T-helper 1 cell (primary cell): ENCODE measurements at places on chromosomes 4 and X.
A peak's percentile ranks its signal among the peaks of the same experiment; 100 is the strongest.

GRCh38 chr4:184375027-184375426, 99.3 kb downstream of the IRF2 start:
- no peak for DNase-seq

DNA sequence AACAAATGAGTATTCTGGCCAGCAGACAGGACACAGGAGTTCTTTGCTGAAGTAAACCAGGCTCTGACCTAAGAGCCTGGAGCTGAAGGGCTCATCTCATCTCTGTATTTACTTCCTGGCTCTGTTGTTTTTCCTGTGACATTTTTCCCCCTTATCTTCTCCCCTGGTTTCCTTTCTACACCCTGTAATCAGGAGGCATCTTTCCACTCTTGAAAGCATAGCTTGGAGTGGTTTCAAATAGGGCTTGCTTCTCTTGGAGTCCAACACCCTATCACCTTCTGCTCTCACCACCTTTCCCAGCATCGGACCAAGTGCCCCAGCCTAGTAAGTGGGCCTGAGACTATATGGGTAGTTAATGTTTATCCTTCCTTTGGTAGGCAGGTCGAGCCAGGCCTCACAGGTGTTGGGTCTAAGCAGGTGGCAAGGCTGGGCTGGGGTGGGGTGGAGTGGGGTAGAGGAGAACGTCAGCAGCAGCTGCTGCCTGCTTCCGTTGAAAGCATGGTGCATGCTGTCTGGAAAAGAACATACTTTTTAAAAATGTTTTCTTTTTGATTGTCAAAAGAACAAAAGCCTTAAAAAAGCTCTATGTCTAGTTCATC, 1.2 kb downstream of the DRP2 start:
- no peak for DNase-seq

DNA sequence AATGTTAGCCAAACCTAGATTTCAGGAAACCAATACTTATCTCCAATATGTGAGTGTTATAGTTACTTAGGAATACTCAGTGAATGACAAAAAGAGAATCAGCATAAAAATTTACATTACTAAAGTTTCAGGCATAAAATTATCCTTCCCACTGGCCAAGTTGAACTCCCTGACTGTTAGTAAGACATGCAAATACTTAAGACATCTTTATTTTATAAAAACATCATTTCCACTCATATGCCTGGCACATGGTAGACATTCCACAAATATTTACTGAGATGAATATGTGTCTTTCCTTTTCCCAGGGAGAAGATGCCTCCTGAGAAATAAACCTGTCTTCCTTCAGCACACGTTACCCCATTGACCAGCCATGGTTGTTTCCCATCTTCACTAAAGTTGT, 7.3 kb downstream of the VEGFD start:
- DNase-seq: no peak

DNA sequence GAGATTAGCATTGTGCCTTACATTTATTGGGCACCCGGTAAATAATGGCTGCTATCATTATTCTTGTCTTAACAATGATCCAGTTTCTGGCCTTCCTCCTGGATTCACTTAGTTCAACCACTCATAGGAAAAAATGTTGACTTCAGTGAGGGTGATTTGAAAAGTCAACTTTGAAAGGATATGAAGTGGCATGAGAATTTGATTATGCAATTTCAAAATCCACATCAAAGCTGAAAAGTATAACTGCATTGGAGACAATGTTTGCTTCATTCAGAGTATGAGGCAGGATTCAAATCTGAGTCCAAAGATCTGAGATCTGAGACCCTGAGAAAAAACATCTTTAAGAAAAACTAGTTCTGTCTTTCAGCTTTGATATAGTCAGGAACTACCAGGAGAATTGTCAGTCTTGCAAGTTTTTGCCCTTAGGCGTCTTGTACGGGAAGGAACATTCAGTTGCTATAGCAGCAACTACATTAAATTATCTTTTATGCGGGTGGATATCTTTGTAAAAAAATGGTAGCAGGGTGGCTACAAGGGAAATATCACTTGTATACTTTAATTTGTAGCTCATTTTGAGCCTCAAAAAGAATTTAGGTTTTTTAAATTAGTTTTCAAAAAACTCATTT, 587.5 kb upstream of the LCORL start:
- no peak for DNase-seq

GRCh38 chr4:88573995-88574394, 18.3 kb upstream of the HERC3 start:
- DNase-seq: no peak

DNA sequence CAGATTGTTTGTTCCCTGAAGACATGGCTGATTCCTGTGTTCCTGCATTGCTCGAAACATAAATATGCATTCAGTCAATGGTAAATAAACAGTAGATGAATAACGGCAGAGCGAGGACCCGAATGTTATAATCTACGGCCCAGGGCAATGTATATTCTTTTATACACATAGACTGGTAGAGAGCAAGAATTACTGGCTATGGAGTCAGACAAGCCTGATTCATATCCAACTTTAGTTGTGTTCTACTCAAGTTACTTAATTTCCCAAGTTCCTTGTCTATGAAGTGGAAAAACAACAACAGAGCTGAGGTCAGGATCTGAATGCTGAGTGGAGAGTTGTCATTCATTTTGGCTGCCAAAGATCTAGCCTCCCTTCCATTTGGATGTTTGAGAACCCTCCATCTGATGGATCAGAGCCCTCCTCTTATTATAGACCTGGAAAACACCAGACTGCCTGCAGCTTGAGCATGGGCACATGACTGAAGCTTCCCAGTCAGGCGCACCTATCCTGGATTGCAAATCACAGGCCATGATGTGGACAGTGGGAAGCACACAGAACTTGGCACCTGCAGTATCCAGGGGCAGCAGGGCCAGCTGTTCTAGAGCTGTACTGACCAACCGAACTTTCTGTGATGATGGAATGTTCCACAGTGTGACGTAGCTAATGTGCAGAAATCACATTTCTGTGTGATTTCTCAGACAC, 80.1 kb downstream of the FAM184B start:
- DNase-seq: no peak

GRCh38 chrX:55787727-55788126, 70.2 kb downstream of the RRAGB start:
- DNase-seq: no peak

- DNase-seq: no peak
Measured at GRCh38 chr4:146981651-146982050, 36.0 kb upstream of the TTC29 start.

GRCh38 chr4:47913861-47914219, 543 bp downstream of the NFXL1 start:
- DNase-seq: peak; percentile 16

GRCh38 chr4:96166806-96167205, 326.9 kb downstream of the PDHA2 start:
- DNase-seq: no peak

- no peak for DNase-seq
Measured at GRCh38 chrX:114583646-114584374, at the start of gene HTR2C. TSS of gene HTR2C (plus strand) at chrX:114584086. CDS start at chrX:114726937, 142,851 bp downstream.

- no peak for DNase-seq
Measured at GRCh38 chr4:151905197-151905596, 144.4 kb upstream of the GATB start.

DNA sequence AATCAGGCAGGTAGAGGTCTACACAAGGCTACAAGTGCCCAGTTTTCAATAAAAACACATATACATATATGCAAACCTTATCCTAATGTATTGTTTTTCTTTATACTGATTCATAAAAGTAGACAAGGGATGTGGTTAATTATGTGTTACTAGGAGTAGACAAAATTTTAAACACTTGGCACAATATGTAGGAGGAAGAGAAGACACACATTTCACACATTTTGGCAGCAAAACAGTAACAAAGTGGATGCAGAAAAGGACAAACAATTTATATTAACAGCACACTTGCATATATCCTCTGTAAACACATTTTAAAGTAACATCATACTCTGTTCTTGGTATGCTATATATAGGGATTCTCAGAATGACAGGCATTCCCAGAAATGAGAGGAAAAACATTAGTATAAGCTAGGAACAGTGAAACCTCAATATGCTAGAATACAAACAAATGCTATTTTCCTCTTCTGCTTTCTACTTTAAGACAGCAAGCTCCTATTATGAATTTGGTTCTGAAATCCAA, 63.8 kb downstream of the GPRIN3 start:
- DNase-seq: no peak

DNA sequence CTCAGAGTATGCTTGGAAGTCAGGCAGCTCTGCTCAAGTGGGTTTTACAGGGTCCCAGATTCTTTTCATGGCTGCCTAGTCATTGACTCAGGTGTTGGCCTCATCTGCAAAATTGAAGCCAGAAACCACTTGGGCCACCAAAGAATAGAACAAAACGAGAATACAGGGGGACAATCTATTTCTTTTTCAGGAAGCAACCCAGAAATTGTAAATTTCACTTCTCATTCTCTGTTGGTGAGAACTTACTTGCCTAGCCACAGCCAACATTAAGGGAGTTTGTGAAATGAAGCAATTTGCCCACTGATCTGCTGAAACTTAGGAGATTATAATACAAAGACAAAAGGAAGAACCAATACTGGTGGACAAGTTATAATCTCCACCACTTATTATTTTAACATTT, 8.6 kb upstream of the TKTL2 start:
- no peak for DNase-seq

DNA sequence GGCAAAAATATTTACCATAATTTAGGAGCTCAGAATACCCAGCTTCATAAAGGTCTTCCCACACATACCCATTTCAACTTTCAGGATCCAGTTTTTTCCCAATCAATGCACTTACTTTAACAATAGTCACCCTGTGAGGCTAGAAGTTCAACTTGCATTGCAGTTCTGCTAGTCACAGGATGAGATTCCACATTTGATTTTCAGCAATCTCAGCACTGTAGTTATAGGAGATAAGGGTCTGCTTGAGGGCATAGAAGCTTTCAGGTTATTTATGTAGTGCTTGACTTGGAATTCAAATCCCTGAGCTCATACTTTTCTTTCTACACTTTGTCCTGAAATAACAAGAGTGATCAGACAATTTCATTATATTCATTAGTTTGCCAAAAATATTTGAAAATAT, 78.3 kb upstream of the IL2 start:
- no peak for DNase-seq

- no peak for DNase-seq
Measured at GRCh38 chrX:70439016-70439415, 5.6 kb upstream of the DLG3 start.

DNA sequence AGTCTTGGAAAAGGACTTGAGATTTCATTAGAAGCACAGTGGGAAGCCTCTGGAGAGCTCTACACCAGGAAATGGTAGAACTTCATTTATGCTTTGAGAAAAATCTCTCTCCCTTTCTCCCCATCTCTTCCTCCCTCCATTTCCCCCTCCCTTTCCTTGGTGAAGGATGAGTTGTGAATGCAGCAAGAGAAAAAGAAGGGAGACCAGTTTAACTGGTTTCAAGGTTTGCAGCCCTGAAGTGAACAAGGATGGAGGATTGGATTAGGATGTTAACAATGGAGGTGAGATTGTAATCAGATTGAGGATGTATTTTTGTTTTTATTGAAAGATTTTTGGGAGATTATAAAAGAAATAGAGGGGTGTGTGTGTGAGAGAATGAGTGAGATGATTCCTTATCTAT, 99.5 kb downstream of the ANK2 start:
- no peak for DNase-seq

- no peak for DNase-seq
Measured at GRCh38 chr4:56055027-56055977, 106.6 kb downstream of the CEP135 start.

GRCh38 chr4:117434424-117434823, 349.0 kb upstream of the TRAM1L1 start:
- DNase-seq: no peak

DNA sequence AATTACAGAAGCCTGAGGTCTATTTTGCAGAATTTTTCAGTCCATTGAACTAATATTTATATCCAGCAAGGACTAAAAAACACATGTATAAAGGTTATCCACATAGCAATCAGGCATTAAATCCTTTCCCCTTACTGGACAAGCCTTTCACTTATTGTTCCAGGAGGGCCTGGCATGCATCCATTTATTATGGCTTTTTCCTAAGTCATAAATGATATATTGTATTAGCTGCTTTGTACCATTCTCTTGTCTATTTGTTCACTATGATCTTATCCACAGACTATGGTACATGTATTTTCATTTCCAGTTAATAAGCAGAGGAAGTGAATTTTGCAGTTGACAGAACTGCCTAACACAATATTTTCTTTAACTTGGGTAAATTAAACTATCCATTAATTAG, 105.4 kb upstream of the ANK2 start:
- DNase-seq: no peak

GRCh38 chr4:25489253-25489797, 112.3 kb downstream of the ANAPC4 start:
- DNase-seq: no peak

GRCh38 chrX:1475481-1475880, 22.8 kb upstream of the ASMTL start:
- no peak for DNase-seq

- DNase-seq: no peak
Measured at GRCh38 chrX:253451-254297, 27.5 kb upstream of the PLCXD1 start.

DNA sequence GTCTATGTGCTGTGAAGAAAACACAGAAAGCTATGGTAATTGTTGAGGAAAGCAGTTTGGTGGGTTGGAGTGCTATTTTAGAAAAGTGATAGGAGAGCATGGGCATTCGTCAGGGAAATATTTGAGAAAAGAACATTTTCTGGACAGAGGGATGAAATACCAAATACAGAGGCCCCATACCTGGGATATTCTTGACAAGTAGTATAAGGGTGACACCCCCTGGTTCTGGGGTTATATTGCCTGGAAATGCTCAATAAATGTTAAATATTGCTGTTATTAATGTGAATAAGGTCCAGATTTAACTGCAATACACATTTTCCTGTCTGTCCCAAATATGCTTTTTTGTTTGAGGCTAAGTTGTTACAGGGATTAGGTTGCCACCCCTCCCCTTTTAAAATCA, 42.9 kb downstream of the WWC2 start:
- no peak for DNase-seq

GRCh38 chr4:105683038-105683437, 25.5 kb downstream of the INTS12 start:
- DNase-seq: no peak

DNA sequence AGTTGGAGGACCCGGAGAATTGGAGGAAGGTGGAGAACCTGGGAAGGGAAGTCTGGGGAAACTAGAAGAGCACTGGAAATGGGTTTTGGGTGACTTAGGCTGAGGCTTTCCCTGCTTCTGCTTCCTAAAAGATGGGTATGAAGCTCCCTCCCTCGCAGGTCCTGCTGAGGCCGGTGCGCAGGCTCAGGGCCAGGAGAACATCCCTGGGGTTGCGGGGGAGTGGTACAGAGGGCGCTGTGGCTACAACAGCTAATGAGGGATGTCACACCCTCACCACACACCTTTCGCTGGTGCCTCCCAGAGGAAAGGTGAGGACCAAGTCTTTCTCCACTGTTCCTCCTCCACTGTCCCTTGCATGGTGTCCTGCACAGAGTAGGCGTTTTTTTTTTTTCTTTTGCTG, 15.8 kb downstream of the APLN start:
- no peak for DNase-seq

GRCh38 chr4:137390707-137391106, 141.6 kb downstream of the PCDH18 start:
- DNase-seq: no peak

- no peak for DNase-seq
Measured at GRCh38 chr4:122674371-122674770, 53.5 kb upstream of the IL21 start.
